Body of pancreas (tissue), 4 donors: ENCODE measurements at places on chromosomes 2 and 18. TPM values are rescaled to one million over a fixed set of nuclear protein-coding genes. Genes with fewer than 3 reads are reported as not detected.
A peak's percentile ranks its signal among the peaks of the same experiment; 100 is the strongest.

DNA sequence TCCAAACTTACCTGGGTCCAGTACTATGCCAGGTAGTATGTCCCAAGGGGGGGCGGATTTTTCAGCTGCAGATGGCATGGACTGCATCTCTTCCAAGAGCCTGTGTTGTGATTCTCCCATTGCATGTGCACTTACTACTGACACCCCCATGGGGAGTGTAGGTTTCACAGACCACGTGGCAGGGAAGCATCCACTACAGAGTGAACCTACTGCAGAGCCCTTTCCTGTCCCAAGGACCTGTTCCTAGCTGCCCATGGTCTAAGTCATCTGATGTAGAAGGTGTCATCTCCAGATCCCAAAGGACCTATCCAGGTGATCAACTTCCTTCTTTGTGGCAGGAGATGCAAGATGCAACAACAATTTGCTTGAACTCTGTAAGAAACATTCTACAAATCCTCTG lies 9.9 kb upstream of the SULT1C3 start:
- no peaks in the 10 kb centered on the region for H3K36me3 ChIP-seq
- no peak overlapping the region for H3K27ac ChIP-seq
- H3K4me3 ChIP-seq, result no peak overlapping the region
- no peaks in the 10 kb centered on the region for H3K27me3 ChIP-seq
- no peaks in the 10 kb centered on the region for H3K4me1 ChIP-seq

DNA sequence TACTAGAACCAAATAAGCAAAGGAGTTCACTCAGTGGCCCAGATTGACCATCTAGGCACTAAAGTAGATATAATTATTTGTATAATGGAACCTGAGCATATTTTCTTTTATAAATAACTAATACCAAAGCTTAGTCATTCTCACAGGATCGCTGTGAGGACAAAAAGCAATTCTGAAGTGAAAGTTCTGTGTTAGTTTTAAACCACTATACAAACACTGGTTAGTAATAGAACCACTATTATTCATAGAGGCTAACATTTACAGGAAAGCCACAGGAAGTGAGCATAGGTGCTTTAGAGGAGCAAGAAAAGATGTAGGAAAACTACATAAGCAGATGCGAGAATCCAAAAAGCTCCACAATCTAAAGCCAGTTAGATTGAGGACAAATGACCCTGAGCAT lies 364.7 kb downstream of the XIRP2 start:
- no peaks in the 10 kb centered on the region for H3K4me1 ChIP-seq
- H3K36me3 ChIP-seq, result no peaks in the 10 kb centered on the region
- H3K4me3 ChIP-seq, result no peak overlapping the region
- H3K27me3 ChIP-seq, result no peaks in the 10 kb centered on the region

DNA sequence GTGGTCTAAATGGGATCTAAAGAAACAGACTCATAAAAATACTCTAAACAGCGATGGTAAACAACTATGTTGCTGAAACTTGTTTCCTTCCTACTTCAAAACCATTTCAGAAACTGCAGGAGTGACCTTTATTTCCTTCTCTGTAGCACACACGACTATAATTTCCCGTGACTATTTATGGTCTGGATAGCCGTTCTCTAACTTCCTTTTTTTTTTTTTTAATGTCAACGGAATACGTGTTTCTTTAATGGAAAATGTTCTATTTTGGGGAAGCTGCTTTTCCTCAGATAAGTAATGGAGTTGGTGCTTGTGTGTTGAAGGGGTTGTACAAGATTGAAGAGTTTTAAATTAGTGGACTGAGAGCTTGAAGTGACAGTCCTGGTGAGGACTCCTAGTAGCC lies 224.1 kb downstream of the PHLPP1 start:
- no peaks in the 10 kb centered on the region for H3K4me1 ChIP-seq
- DNase-seq, result no peak
- no peak overlapping the region for H3K4me3 ChIP-seq
- H3K36me3 ChIP-seq, result no peaks in the 10 kb centered on the region
- H3K27me3 ChIP-seq, result no peaks in the 10 kb centered on the region

- no peaks in the 10 kb centered on the region for H3K36me3 ChIP-seq
- no peak for DNase-seq
- no peaks in the 10 kb centered on the region for H3K4me1 ChIP-seq
- no peak overlapping the region for H3K4me3 ChIP-seq
- no peaks in the 10 kb centered on the region for H3K27me3 ChIP-seq
These were observed 231.5 kb upstream of the FBXO11 start for GRCh38 chr2:48137829-48138228.

- no peaks in the 10 kb centered on the region for H3K27me3 ChIP-seq
- H3K4me3 ChIP-seq, result no peak overlapping the region
- DNase-seq, result peak; percentile 71
These were observed 7.0 kb upstream of the EPG5 start for GRCh38 chr18:45974088-45974536.

- H3K4me1 ChIP-seq, result no peaks in the 10 kb centered on the region
- no peak overlapping the region for H3K27ac ChIP-seq
- no peaks in the 10 kb centered on the region for H3K36me3 ChIP-seq
These were observed 52.2 kb downstream of the C1QL2 start for GRCh38 chr2:119106301-119106897.

GRCh38 chr2:70828914-70829824 lies 6.4 kb downstream of the CD207 start:
- no peak for DNase-seq
- H3K4me1 ChIP-seq, result no peaks in the 10 kb centered on the region
- no peak overlapping the region for H3K27ac ChIP-seq
- H3K36me3 ChIP-seq, result no peaks in the 10 kb centered on the region
- no peak overlapping the region for H3K4me3 ChIP-seq

DNA sequence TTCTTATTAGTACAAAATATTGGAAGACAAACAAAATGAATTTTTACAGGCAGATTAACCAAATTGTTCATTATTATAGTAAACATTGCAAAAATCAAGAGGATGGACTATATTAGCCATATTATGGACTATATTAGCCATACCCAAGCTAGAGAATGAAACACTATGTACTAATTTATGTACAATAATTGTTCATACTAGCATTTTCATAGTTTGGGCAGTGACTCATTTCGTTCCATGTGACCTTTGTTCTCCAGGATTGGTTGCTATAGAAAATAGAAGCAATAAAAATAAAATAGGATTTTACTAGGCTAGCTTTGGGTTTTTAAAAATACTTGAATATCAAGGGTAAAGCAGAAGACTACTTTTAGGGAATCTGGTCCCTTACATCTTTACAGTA lies 176.8 kb downstream of the ZEB2 start:
- no peaks in the 10 kb centered on the region for H3K4me1 ChIP-seq
- H3K4me3 ChIP-seq, result no peak overlapping the region
- H3K27me3 ChIP-seq, result no peaks in the 10 kb centered on the region
- H3K27ac ChIP-seq, result no peak overlapping the region

- no peak overlapping the region for H3K27ac ChIP-seq
- no peak for DNase-seq
- H3K36me3 ChIP-seq, result no peaks in the 10 kb centered on the region
- H3K27me3 ChIP-seq, result no peaks in the 10 kb centered on the region
- no peaks in the 10 kb centered on the region for H3K4me1 ChIP-seq
These were observed 133.8 kb upstream of the NRXN1 start for GRCh38 chr2:51165534-51166260.

GRCh38 chr2:121818546-121818945 lies 63.1 kb downstream of the TSN start:
- H3K27me3 ChIP-seq, result no peaks in the 10 kb centered on the region
- H3K4me1 ChIP-seq, result no peaks in the 10 kb centered on the region
- no peak overlapping the region for H3K27ac ChIP-seq

DNA sequence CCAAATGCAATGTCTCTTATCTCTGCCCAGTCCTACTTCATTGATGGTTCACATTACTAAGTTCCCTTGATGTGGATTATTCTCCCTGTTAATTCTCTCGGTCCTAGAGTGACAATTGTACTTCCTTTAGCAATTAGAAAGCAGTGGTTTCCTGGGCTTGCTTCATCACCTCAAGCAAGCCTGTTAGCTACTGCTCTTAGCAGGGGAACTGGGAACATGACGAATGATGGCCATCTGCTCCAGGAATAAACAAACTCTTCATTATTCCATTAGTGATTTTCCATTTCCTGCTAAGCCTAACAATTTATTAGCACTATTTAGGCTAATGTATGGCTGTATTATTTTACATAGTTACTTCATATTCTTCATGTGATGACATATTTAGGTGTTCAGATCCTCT lies 331.8 kb downstream of the MTX2 start:
- DNase-seq, result no peak
- H3K36me3 ChIP-seq, result no peaks in the 10 kb centered on the region
- H3K27ac ChIP-seq, result no peak overlapping the region
- no peak overlapping the region for H3K4me3 ChIP-seq
- no peaks in the 10 kb centered on the region for H3K4me1 ChIP-seq

- no peak overlapping the region for H3K4me3 ChIP-seq
- no peak for DNase-seq
- no peak overlapping the region for H3K27ac ChIP-seq
- no peaks in the 10 kb centered on the region for H3K36me3 ChIP-seq
- H3K27me3 ChIP-seq, result no peaks in the 10 kb centered on the region
These were observed 295.4 kb upstream of the CRIM1 start for GRCh38 chr2:36060133-36060532.

- no peaks in the 10 kb centered on the region for H3K27me3 ChIP-seq
- DNase-seq, result no peak
These were observed 53.9 kb upstream of the PXDN start for GRCh38 chr2:1798115-1798784.

GRCh38 chr18:8695932-8696517 lies 9.3 kb upstream of the MTCL1 start:
- no peaks in the 10 kb centered on the region for H3K36me3 ChIP-seq
- no peak overlapping the region for H3K4me3 ChIP-seq
- no peak overlapping the region for H3K27ac ChIP-seq

DNA sequence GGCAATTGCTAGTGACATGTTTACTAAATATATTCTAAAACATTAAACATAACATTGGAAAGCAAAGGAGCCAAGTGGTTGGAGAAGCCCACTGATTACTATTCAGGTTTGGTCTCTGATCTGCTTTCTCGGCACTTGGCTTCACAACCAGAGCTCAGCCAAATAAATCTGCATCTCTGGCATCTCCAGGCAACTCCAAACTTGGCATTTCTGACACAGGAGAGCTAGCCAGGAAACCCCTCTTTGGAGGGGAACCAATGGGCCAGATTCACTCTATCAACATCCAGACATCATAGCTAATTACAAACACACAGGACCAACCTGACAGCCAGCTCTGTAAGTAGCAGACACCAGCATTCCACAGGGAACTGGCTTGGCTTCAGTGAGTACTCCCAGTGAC lies 150.3 kb upstream of the ETAA1 start:
- no peak for DNase-seq
- no peaks in the 10 kb centered on the region for H3K36me3 ChIP-seq
- no peaks in the 10 kb centered on the region for H3K4me1 ChIP-seq
- no peak overlapping the region for H3K4me3 ChIP-seq
- H3K27ac ChIP-seq, result no peak overlapping the region
- no peaks in the 10 kb centered on the region for H3K27me3 ChIP-seq

DNA sequence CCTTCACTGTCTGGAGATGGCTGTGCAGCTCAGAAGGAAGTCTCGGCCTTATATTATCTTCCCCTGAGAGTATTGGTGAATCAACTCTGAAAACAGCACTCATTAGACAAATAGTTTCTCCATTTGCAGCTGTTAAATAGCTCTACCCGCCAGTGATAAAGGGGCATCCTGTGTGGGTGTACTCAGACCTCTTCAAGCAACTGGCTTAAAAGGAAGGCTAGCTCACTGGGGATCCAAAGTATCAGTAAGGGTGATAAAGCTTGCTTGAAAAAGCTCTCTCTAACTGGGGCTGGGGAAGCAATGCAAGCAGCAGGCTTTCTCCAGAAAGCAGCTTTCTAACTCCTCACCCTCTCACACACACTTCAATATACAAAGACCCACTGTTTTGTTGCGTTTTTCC lies 64.9 kb upstream of the PSMD14 start:
- no peak for DNase-seq
- H3K27me3 ChIP-seq, result no peaks in the 10 kb centered on the region
- no peak overlapping the region for H3K4me3 ChIP-seq
- no peak overlapping the region for H3K27ac ChIP-seq
- no peaks in the 10 kb centered on the region for H3K36me3 ChIP-seq

GRCh38 chr2:22930781-22931180 lies 454.2 kb upstream of the KLHL29 start:
- no peaks in the 10 kb centered on the region for H3K27me3 ChIP-seq
- H3K27ac ChIP-seq, result no peak overlapping the region
- no peak for DNase-seq
- no peak overlapping the region for H3K4me3 ChIP-seq

DNA sequence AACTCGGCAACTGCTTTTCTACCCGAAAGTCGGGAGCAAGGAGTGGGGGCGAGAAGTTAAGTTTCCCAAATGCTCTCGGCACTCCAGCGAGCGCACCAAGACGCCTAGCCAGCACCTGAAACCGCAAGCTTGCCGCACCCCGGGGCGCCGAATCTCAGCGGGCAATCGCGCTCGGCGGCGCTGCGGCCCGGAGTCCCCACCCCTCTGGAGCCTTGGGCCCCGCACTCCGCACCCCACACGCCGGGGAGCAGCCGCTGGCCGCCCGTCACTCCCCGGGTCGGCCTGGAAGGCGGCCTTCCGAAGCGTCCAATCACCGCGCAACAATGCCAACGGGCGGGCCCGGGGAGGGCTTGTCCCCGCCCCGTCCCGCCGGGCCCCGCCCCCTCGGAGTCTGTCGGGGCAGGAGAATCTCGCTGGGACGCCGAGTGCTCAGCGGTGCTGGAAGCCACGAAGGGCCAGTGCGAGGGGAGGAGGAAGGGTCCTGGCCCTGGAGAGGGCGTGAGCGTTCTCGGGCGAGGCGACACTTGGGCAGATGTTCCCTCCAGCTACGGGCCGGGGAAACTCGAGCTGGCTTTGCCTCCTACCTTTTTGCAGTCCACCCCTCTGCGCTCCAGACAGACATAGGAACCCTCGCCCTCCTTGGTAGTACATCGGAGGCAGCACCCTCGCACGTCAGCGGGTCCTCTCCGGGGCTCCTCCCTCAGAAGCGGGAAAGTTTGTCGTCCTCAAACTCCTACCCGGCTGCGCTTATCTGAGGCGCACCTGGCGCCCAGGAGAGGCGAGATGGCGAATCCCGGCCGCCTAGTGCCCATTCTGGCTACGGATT lies 1.1 kb upstream of the ZBTB7C start:
- DNase-seq, result peak; percentile 89
- peak overlapping the region; percentile 22 for H3K27ac ChIP-seq
- no peaks in the 10 kb centered on the region for H3K27me3 ChIP-seq
- H3K4me3 ChIP-seq, result peak overlapping the region; percentile 81
- H3K36me3 ChIP-seq, result no peaks in the 10 kb centered on the region

GRCh38 chr2:238158018-238158508 lies 707 bp upstream of the ERFE start:
- DNase-seq, result peak; percentile 12
- H3K27ac ChIP-seq, result no peak overlapping the region
- H3K4me3 ChIP-seq, result no peak overlapping the region
- no peaks in the 10 kb centered on the region for H3K36me3 ChIP-seq
- no peaks in the 10 kb centered on the region for H3K27me3 ChIP-seq
- peaks cover 12% of the 10 kb centered on the region for H3K4me1 ChIP-seq

Gene MEIS1
- 84.6 TPM for total RNA-seq

Gene ERBB4
- 4.4 TPM for total RNA-seq

Gene CBLN2
- not detected for total RNA-seq

Gene LYPD1
- 1.6 TPM for total RNA-seq

Gene GREB1
- 10.4 TPM for total RNA-seq

Gene PKDCC
- total RNA-seq, result 25.7 TPM

Gene HJURP
- 3.6 TPM for total RNA-seq

Gene NEB
- total RNA-seq, result 2.3 TPM

Gene TXNDC2
- not detected for total RNA-seq

Gene REG1B
- total RNA-seq, result 15,911 TPM
